ENCODE measurements at places on chromosomes 7 and 10. TPM values are rescaled to one million over a fixed set of nuclear protein-coding genes. Genes with fewer than 3 reads are reported as not detected.
A peak's percentile ranks its signal among the peaks of the same experiment; 100 is the strongest.

Gene SRGN
- total RNA-seq = 467 TPM

Gene PFKFB3
- total RNA-seq = 93.3 TPM

Gene SFXN3
- total RNA-seq = 51.5 TPM

Gene LDB3
- total RNA-seq = not detected

Gene CLCN1
- not detected for total RNA-seq

Gene MYPN
- not detected for total RNA-seq

Gene ATG9B
- 5.3 TPM for total RNA-seq

Gene ARF5
- total RNA-seq = 105 TPM

Gene PIK3CG
- total RNA-seq = 24.8 TPM

Gene SLC13A1
- not detected for total RNA-seq

- peaks cover 6% of the 10 kb centered on the region for H3K4me1 ChIP-seq
- no peak overlapping the region for H3K4me3 ChIP-seq
- H3K27ac ChIP-seq = no peak overlapping the region
- no peaks in the 10 kb centered on the region for H3K36me3 ChIP-seq
- no peak for DNase-seq
- no peaks in the 10 kb centered on the region for H3K27me3 ChIP-seq
Observed at GRCh38 chr10:4136121-4136520, 351.1 kb upstream of the KLF6 start.

GRCh38 chr10:66836057-66836456 lies 89.8 kb upstream of the LRRTM3 start:
- H3K27me3 ChIP-seq = no peaks in the 10 kb centered on the region
- no peaks in the 10 kb centered on the region for H3K36me3 ChIP-seq
- no peaks in the 10 kb centered on the region for H3K4me1 ChIP-seq
- H3K4me3 ChIP-seq = no peak overlapping the region
- H3K27ac ChIP-seq = no peak overlapping the region

GRCh38 chr10:115173915-115174443 lies 80.8 kb downstream of the ATRNL1 start:
- H3K27ac ChIP-seq = no peak overlapping the region
- H3K4me3 ChIP-seq = no peak overlapping the region
- H3K4me1 ChIP-seq = peaks cover 6% of the 10 kb centered on the region
- no peak for DNase-seq
- H3K27me3 ChIP-seq = peaks cover 35% of the 10 kb centered on the region
- H3K36me3 ChIP-seq = peaks cover 6% of the 10 kb centered on the region

DNA sequence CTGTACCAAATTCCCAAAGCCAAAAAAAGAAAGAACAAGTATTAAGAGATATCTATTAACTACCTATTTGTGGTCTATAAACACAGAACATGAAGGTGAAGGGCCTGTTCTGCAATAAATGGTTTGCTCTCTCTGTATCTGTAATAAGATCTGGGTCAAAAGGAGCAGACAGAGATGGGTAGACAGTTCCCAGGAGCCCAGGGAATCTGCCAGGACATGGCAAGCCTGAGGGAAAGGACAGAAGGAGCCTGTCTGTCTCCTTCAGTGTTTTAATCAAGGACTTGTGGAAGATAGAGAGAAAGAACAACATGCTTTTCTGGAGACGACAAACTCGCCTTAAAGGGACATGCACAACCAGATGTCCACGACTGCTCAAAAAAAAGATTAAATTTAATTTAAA lies 165.7 kb downstream of the ELMO1 start:
- H3K36me3 ChIP-seq = peaks cover 3% of the 10 kb centered on the region
- peaks cover 46% of the 10 kb centered on the region for H3K4me1 ChIP-seq
- DNase-seq = no peak
- peak overlapping the region; percentile 85 for H3K27ac ChIP-seq

DNA sequence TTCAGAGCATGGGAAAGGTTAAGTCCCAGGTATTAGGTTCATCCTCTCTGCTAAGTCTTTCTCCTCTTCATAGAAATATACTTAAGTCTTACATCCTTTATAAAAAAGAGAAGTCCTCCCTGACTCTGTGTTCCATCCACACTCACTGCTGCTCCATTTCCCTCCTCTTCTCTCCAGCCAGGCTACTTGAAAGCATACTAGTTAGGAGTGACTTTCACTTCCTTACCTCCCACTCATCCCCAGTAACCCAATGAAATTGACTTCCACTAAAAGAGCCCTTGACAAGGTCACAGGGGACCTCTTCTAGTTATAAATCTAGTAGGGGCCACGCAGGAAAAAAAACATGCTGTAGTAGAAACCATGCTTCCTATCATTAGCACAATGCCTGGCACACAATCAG lies 133.1 kb upstream of the AGK start:
- peaks cover 27% of the 10 kb centered on the region for H3K27me3 ChIP-seq
- H3K27ac ChIP-seq = no peak overlapping the region
- DNase-seq = no peak
- H3K4me1 ChIP-seq = no peaks in the 10 kb centered on the region

DNA sequence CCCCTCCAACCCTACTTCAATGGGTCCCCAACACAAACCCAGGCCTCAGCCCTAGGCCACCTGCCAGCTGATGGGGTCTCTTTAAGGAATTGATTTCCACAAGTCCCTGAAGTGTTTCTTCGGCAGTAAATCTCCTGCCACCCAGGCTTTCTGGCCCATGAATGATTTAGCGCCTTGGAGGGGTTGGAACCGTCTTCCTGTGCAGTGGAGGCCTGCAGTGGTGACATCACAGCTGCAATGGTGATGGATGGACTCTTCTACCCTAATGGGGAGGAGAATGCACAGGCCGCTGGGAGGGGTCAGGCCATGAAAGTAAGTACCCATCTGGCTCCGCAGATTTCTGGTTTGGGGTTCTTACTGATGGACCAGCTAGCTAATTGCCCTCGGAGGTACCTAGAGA lies 163.8 kb downstream of the UBE2H start:
- H3K27ac ChIP-seq = no peak overlapping the region
- peaks cover 68% of the 10 kb centered on the region for H3K27me3 ChIP-seq
- DNase-seq = no peak
- H3K4me1 ChIP-seq = peaks cover 16% of the 10 kb centered on the region

DNA sequence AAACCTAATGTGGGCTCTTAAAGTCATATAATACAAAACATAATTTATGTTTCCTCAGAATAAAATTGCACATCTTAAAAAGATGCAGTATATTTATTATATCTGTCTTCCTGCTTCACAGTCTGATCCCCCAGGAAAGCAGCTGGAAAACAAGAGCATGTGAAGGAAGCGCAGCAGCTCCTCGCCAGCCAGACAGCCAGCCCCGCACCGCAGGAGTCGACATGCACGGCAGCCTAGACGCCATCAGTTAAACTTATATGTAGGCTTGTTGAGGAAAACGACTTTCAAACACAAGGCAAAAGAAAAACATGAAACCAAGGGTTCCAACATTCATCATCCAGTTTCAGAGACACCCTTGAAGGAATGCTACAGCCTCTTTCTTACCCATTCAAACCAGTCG lies 59.0 kb downstream of the PAXIP1 start:
- H3K4me1 ChIP-seq = peaks cover 2% of the 10 kb centered on the region
- no peak for DNase-seq

DNA sequence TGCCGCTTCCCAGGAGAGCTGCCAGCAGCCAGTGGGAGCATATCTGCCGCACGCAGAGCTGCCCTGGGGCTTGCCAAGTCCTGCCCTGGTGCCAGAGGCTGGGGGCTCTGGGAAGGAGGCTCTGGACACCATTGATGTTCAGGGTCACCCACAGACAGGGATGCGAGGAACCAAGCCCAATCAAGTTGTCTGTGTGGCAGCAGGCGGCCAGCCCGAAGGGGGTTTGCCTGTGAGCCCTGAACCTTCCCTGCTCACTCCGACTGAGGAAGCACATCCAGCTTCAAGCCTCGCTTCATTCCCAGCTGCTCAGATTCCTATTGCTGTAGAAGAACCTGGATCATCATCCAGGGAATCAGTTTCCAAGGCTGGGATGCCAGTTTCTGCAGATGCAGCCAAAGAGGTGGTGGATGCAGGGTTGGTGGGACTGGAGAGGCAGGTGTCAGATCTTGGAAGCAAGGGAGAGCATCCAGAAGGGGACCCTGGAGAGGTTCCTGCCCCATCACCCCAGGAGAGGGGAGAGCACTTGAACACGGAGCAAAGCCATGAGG lies 94.6 kb downstream of the TACC2 start:
- no peak overlapping the region for H3K4me3 ChIP-seq
- H3K4me1 ChIP-seq = no peaks in the 10 kb centered on the region
- no peak for DNase-seq
- no peaks in the 10 kb centered on the region for H3K36me3 ChIP-seq
- peaks cover 13% of the 10 kb centered on the region for H3K27me3 ChIP-seq

DNA sequence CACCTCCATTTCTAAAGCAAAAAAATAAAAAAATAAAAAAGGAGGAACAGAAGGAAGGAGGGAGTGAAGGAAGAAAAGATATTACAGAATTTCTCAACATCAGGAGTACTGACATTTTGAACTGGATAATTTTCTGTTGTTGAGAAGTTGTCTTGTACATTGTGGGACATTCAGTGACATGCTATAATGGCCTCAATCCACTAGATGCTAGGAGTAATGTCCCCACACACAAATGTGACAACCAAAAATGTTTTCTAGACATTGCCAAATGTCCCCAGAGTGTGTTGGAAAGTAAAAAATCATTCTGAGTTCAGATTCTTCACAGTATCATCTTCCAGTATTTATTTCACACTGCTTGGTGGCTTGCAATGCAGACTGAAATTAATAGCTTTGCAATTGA lies 6.5 kb downstream of the ZNF438 start:
- DNase-seq = no peak
- H3K27ac ChIP-seq = no peak overlapping the region
- H3K4me1 ChIP-seq = peaks cover 10% of the 10 kb centered on the region
- no peaks in the 10 kb centered on the region for H3K27me3 ChIP-seq

DNA sequence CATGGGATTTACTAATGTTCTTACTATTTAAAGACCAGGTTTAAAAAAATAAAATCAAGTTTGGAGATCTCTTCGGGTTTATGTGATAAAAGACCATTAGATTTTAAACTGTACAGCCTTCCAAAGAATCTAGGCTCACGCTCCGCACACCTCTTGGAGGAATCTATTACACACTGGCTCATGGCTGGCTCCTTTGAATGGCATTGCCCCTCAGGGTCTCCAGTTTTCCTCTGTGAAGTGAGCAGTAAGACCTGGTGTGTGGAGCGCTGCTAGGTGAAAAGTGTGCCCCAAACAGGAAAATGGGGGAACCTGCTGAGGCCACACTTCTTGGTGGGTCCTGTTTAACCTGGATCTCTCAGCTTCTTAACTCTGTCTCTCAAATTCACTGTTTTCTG lies 142.3 kb downstream of the KAT6B start:
- peaks cover 24% of the 10 kb centered on the region for H3K4me1 ChIP-seq
- H3K36me3 ChIP-seq = peaks cover 4% of the 10 kb centered on the region

DNA sequence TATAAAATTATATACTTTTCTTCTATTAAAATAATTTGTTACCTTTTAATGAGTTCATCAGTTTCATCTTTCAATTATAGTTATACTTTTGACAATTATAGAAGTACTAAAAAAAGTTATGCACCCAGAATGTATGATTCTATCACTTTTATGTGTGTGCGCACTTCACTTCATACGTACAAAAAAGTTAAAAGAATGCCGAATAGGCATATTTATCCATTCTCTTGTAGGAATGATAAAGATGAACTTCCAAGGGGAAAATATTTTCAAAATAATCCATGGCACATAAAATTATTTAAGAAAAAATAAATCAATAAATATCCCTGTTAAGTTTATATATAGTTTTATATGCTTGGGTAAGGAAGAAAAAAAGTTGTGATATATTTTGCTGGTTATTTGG lies 166.9 kb upstream of the PRSS1 start:
- DNase-seq = no peak
- no peak overlapping the region for H3K27ac ChIP-seq
- H3K27me3 ChIP-seq = no peaks in the 10 kb centered on the region
- no peaks in the 10 kb centered on the region for H3K36me3 ChIP-seq
